Ovary (tissue), 10 donors: ENCODE measurements at places on chromosomes 7 and 10. TPM values are rescaled to one million over a fixed set of nuclear protein-coding genes. Genes with fewer than 3 reads are reported as not detected.

The PARG gene
- total RNA-seq = 33.3 TPM

The GDF10 gene
- 0.80 TPM for total RNA-seq

The ORC5 gene
- 20.0 TPM for total RNA-seq

The GPC2 gene
- total RNA-seq = 3.1 TPM

The ACTR3C gene
- total RNA-seq = 3.4 TPM

- no peak overlapping the region for H3K27ac ChIP-seq
- DNase-seq = no peak
- no peaks in the 10 kb centered on the region for H3K4me1 ChIP-seq
- H3K36me3 ChIP-seq = no peaks in the 10 kb centered on the region
- H3K4me3 ChIP-seq = no peak overlapping the region
Observed at GRCh38 chr10:28089467-28089866, 90.6 kb upstream of the ODAD2 start.

The C10orf143 gene
- total RNA-seq = 5.6 TPM

GRCh38 chr7:142097571-142097970, 13.9 kb upstream of the MGAM2 start:
- no peaks in the 10 kb centered on the region for H3K36me3 ChIP-seq
- H3K4me3 ChIP-seq = no peak overlapping the region
- no peak for DNase-seq
- no peaks in the 10 kb centered on the region for H3K27me3 ChIP-seq
- no peaks in the 10 kb centered on the region for H3K4me1 ChIP-seq
- no peak overlapping the region for H3K27ac ChIP-seq

The TCAF2 gene
- 2.1 TPM for total RNA-seq

- H3K36me3 ChIP-seq = no peaks in the 10 kb centered on the region
- H3K27me3 ChIP-seq = no peaks in the 10 kb centered on the region
- H3K27ac ChIP-seq = no peak overlapping the region
- no peaks in the 10 kb centered on the region for H3K4me1 ChIP-seq
- no peak overlapping the region for H3K4me3 ChIP-seq
Observed at GRCh38 chr7:147833970-147834369, 756.6 kb upstream of the C7orf33 start.

The ECHS1 gene
- 27.2 TPM for total RNA-seq

- H3K4me1 ChIP-seq = no peaks in the 10 kb centered on the region
- no peaks in the 10 kb centered on the region for H3K27me3 ChIP-seq
- DNase-seq = no peak
- H3K27ac ChIP-seq = no peak overlapping the region
- H3K36me3 ChIP-seq = no peaks in the 10 kb centered on the region
Observed at GRCh38 chr7:98203261-98203963, 7.8 kb upstream of the BHLHA15 start.

GRCh38 chr10:121309164-121309563, 289.1 kb downstream of the FGFR2 start:
- peaks cover 2% of the 10 kb centered on the region for H3K4me1 ChIP-seq
- no peak overlapping the region for H3K4me3 ChIP-seq
- DNase-seq = no peak
- no peaks in the 10 kb centered on the region for H3K36me3 ChIP-seq
- H3K27me3 ChIP-seq = no peaks in the 10 kb centered on the region

The NEUROG3 gene
- total RNA-seq = not detected

DNA sequence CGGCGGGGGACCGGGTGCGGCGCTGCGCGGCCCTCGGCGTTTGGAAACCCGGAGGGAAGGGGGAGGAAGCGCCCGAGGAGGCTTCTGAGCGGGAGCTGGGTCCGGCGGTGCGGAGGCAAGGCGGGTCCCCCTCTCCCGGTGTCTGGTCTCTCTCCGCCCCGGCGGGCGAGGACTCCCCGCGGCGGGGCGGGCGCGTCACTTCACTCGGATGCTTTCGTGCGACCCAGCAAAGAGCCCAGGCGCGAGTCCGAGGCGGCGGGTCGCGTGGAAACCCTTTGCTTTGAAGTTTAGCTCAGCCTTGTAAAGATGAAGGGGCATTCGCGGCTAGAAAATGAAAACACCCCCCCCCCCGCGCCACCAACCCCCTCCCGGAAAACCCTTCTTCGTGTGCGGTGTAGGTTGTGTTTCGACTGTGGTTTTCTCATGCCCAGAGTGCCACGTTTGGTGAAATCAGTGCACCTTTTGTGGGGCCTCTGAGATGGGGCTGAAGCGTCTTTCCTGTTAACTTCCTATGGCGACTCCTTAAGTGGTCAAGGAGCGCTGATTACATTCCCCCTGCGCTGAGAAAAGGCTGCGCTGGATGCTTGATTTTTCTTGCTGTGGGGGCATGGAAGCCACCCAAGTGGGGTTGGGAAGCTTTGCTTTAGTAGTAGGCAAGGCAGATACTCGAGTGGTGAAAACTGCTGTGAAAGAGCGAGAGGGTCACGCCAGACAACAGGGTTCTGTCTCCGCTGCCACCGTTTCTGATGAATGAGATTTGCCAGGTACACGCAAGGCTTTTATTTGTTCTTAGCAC, 876 bp downstream of the GNAI1 start:
- H3K27me3 ChIP-seq = no peaks in the 10 kb centered on the region
- peak; percentile 38 for DNase-seq
- H3K4me1 ChIP-seq = peaks cover 1% of the 10 kb centered on the region
- peak overlapping the region; percentile 91 for H3K4me3 ChIP-seq
- peak overlapping the region; percentile 91 for H3K27ac ChIP-seq

The SEMA4G gene
- 9.2 TPM for total RNA-seq

- H3K4me1 ChIP-seq = peaks cover 11% of the 10 kb centered on the region
- H3K27me3 ChIP-seq = no peaks in the 10 kb centered on the region
- no peaks in the 10 kb centered on the region for H3K36me3 ChIP-seq
- H3K27ac ChIP-seq = no peak overlapping the region
- H3K4me3 ChIP-seq = no peak overlapping the region
- DNase-seq = no peak
Observed at GRCh38 chr10:51694086-51694768, 5.2 kb downstream of the CSTF2T start.

DNA sequence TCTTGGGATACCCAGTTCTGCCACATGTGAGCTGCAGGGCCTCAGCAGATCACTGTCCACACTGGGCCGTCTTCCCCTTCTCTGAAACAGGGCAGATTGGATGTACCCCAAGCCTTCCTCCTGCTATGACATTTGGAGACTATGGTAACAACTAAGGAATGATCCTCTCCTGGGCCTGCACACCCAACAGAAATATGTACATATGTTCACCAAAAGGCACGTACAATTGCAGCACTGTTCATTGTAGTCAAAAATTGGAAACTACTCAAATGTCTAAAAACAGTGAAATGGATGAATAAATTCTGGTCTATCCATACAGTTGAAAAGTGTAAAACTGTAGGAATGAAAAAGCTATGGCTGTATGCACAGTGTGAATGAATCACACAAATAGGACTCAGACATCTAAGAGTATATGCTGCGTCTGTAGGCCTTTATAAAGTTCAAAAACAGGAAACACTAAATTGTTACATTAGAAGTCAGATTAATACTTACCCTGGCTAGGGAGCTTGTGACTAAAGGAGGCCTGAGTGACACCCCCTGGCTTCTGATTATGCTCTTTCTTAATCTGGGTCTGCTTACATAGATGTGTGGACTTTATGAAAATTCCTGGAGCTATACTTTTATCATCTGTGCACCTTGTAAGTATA, 16.1 kb upstream of the XPNPEP1 start:
- H3K36me3 ChIP-seq = no peaks in the 10 kb centered on the region
- DNase-seq = no peak
- H3K27me3 ChIP-seq = no peaks in the 10 kb centered on the region
- H3K4me3 ChIP-seq = no peak overlapping the region
- no peak overlapping the region for H3K27ac ChIP-seq

- no peaks in the 10 kb centered on the region for H3K27me3 ChIP-seq
- no peak for DNase-seq
- no peak overlapping the region for H3K4me3 ChIP-seq
- H3K4me1 ChIP-seq = peaks cover 12% of the 10 kb centered on the region
- H3K36me3 ChIP-seq = no peaks in the 10 kb centered on the region
Observed at GRCh38 chr7:107972941-107973376, 30.0 kb downstream of the LAMB1 start.

GRCh38 chr10:88911116-88911515, 31.1 kb downstream of the STAMBPL1 start:
- no peaks in the 10 kb centered on the region for H3K4me1 ChIP-seq
- no peaks in the 10 kb centered on the region for H3K36me3 ChIP-seq
- DNase-seq = no peak
- no peak overlapping the region for H3K4me3 ChIP-seq
- no peak overlapping the region for H3K27ac ChIP-seq
- H3K27me3 ChIP-seq = no peaks in the 10 kb centered on the region

GRCh38 chr7:36261019-36261754, 108.1 kb downstream of the EEPD1 start:
- no peak overlapping the region for H3K27ac ChIP-seq
- H3K36me3 ChIP-seq = no peaks in the 10 kb centered on the region
- H3K4me3 ChIP-seq = no peak overlapping the region
- peaks cover 10% of the 10 kb centered on the region for H3K4me1 ChIP-seq
- H3K27me3 ChIP-seq = no peaks in the 10 kb centered on the region

DNA sequence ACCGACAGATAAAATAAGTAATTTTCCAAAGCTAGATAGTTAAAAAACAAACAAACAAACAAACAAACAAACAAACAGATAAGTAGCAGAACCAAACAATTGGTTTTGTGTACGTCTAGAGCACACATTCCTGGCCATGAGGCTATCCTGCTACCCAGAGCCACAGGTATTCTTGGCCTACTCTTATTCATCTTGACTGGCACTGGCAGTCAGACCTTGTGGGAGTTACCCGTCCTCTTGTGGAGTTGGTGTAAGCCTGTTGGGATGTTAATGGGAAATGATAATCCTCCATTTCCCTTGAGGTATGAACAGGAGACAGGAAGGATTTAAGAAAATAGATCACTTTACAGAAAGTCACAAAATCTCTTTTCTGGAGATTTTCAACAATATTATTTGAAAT, 142.4 kb upstream of the MEOX2 start:
- no peaks in the 10 kb centered on the region for H3K27me3 ChIP-seq
- DNase-seq = no peak
- H3K36me3 ChIP-seq = no peaks in the 10 kb centered on the region
- peaks cover 8% of the 10 kb centered on the region for H3K4me1 ChIP-seq
- H3K4me3 ChIP-seq = no peak overlapping the region

- H3K27me3 ChIP-seq = no peaks in the 10 kb centered on the region
- peaks cover 2% of the 10 kb centered on the region for H3K4me1 ChIP-seq
- H3K36me3 ChIP-seq = no peaks in the 10 kb centered on the region
- no peak overlapping the region for H3K27ac ChIP-seq
Observed at GRCh38 chr10:124289851-124290795, 128.6 kb downstream of the OAT start.

DNA sequence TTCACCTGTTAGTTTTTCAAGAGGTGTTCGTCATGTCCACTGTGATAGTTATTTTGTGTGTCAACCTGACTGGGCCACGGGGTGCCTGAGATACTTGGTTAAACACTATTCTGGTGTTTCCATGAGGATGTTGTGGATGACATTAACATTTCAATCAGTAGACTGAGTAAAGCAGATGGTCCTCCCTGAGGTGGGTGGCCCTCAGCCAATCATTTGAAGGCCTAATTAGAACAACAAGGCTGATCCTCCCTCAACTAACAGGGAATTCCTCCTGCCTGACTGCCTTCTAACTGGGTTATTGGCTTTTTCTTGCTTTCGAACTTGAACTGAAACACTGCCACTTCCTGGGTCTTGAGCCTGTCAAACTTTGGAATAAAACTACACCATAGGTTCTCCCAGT, 75.8 kb downstream of the ENO4 start:
- H3K4me1 ChIP-seq = no peaks in the 10 kb centered on the region
- DNase-seq = no peak
- no peaks in the 10 kb centered on the region for H3K36me3 ChIP-seq
- no peak overlapping the region for H3K27ac ChIP-seq

DNA sequence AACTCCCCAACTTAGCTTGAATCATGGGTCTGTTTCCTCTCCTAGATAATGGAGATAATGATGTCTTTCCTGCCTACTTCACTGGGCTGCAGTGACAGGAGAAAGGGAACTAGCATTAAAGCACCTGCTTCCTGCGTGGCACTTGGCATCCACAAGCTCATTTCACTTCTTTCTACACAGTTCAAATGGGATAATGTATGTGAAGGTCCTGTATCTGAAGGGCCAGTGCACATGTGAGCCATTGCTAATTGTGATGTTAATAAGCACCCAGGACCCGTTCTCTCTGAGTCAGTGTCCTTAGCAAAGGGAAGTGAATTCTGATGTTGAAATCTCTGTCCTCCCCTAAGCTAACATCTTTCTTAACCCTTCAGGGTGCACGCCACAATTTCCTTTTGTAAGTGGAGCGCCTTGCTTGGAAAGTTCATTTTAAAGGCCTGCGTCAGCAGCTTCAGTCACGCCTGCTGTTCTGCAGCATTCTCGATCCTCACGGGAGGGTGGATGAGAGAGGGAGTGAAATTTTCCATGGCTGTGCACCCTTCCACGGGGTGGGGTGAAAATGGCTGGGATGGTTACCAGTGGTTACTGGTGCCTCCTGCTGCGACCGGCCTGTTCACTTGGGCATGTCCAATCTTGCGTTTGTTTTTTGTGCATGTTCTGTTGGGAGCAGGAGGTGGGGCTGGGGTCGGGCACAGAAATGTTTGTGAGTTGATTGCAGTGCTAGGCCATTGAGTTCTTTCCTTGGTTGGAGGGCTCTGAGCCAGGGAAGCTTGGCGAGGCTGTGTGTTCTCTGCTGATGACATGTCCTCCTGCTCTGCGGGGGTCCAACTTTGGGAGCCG, 59.2 kb downstream of the HK1 start:
- no peaks in the 10 kb centered on the region for H3K36me3 ChIP-seq
- H3K27me3 ChIP-seq = no peaks in the 10 kb centered on the region
- H3K4me3 ChIP-seq = no peak overlapping the region
- no peak overlapping the region for H3K27ac ChIP-seq
- peaks cover 21% of the 10 kb centered on the region for H3K4me1 ChIP-seq

- no peaks in the 10 kb centered on the region for H3K27me3 ChIP-seq
- no peaks in the 10 kb centered on the region for H3K36me3 ChIP-seq
- no peak for DNase-seq
Observed at GRCh38 chr10:48517911-48518811, 86.7 kb downstream of the ARHGAP22 start.

DNA sequence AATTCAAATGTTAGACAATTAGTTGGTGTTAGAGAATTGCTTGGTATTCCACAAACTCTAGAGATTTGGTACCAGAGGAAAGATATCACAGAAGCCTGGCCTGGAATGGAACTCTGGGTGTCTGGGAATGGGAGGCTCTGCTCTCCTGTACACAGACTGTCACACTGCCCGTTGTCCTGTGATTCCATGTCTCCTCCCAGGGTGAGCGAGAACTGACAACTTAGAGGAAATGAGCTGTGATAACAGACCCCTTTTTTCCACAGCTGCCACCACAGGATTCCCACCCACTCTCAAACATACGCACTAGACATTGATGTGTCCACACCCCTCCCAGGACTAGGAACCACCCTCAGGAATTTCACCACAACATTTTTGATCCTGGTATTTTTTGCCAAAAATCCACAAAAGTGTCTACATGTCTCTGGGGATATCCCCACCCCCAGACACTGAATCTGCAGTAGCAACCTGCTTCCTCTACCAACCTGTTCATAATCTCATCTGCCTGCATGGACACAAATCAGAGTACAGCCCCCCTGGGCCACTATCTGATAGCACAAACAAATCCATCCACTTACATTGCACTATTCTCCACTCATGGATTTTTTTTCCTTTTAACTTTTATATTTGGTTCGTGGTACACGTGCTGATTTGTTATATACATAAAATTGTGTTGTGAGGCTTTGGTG, 4.7 kb downstream of the ZNF273 start:
- no peak overlapping the region for H3K4me3 ChIP-seq
- no peak overlapping the region for H3K27ac ChIP-seq
- no peaks in the 10 kb centered on the region for H3K36me3 ChIP-seq

The CALHM3 gene
- not detected for total RNA-seq

The MYO3A gene
- total RNA-seq = not detected
